ENCODE measurements at places on chromosomes 3 and 15.

DNA sequence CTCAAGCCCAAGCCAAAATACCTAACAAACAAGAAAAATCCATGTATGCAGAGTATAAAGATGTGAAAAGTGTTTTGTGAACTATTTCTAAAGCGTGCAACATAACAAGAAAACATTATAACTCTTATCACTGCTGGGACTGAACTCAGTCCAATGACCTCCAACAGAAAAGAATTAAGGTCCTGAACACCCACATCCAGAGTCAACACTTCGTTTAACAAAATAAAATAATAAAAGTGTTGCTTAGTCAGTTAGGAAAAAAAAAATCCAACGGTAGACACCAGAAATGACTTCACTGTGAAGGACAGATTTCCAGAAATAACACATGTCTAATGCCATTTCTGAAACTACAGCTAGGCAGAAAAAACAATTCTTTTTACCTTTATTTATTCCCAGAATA, 28.0 kb downstream of the MB21D2 start:
- no peak for DNase-seq

- DNase-seq: peak; percentile 2
These were observed 998.6 kb downstream of the NAALADL2 start for GRCh38 chr3:175857666-175858270.

DNA sequence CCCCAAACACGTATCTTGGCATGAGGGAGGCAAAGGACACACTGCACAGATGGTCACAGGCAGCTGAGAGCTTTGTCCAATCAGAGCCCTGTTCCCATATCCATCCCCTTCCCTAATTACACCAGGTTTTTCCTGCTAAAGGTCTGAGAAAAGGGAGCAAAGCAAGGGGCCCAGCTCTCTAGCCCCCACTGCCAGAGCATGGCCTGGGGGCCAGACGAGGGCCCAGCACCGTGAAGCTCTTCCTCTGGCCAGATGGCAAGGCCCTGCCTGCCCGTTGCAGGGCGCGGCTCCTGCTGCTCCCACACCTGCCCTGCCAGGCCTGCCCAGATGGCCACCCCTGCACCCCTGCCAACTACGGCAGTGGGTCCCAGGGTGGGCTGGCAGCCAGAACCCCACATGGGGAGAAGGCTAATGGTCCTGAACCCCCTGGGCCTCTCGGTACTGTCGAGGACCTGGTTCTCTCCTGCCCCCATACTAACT, 3.2 kb downstream of the SHF start:
- DNase-seq: no peak

DNA sequence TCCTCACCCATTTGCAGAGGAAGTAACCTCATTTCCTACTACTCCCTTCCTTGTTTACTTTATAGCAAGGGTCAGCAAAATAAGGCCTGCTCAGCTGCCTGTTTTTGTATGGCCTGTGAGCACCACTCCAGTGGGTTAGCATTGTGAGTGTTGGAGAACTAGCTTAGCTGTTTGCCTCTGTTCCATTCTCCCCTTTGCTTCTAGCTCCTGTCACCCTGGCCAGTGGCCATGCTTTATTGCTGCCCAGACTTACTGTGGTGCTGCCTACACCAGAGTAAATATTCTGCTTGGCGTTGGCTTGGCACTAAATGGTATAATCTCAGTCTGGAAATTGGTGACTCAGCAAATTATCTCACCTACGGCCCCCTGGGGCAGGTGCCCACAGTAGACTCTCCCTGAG, 8.8 kb downstream of the PDCD6IP start:
- DNase-seq: no peak

DNA sequence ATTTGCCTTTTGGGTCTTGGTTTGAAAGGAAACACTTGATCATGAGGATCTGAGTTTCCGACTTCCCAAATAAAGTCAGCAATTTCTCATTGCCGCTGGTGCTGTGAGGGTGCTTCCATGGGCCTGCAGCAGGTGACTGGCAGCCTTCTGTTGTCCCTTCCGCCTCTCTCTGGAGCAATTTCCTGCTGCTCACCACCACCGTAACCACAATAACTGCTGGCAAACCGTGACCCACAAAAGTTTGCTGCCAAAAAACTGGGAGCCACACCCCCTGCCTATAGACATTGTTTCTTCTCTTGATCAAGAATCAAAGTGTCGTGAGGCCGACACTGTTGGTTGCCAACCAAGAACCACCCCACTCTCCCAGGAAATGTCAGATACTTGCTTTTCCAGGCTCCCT, 164.0 kb downstream of the NR2F2 start:
- no peak for DNase-seq
